ENCODE measurements at places on chromosomes 5 and 9.

DNA sequence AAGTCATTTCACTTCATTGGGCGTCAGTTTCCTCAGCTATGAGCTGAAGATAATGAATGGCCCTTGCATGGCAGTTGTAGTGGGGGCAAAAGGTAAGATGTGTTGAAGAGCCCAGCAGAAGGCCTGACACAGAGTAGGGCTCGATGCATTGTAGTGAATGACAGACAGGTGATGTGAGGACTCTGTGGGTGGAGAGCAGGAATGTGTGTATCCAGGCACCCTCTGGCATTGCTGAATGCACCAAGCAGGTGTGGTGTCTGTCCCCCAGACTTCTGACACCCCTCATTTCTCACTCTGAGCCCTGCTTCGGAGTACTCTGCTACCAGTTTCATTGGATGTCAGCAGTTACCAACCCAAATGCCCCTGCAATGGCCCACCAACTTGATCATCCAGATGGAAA lies 22.4 kb downstream of the LHX2 start:
- DNase-seq, result no peak

- DNase-seq, result no peak
These were observed 6.1 kb downstream of the CSNK1G3 start for GRCh38 chr5:123518111-123518510.

GRCh38 chr5:132807163-132807838 lies 5.8 kb upstream of the SOWAHA start:
- peak; percentile 63 for DNase-seq

GRCh38 chr5:151805414-151806223 lies 33.9 kb downstream of the G3BP1 start:
- no peak for DNase-seq

GRCh38 chr5:57299986-57300385 lies 126.1 kb downstream of the GPBP1 start:
- no peak for DNase-seq

DNA sequence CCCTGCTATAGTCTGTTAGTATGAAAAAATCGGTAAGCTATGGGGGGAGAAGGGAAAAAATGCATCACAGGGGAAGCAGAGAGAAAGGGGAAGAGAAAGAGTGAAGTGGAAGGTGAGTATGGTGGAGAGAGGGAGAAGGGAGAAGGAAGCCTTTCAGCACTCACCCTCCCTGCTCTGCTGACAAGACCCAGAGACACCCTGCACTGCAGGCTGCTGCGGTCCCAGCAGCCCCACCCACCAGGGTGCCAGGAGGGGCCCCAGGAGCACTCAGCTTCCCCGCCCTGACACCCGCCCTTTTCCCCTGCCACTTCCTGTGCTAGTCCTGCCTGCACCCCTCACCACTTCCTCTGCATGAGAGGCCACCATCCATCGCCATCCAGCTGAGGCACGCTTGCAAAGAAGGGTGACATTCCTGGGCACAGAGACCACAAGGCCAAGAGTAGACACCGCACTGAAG lies 12.7 kb downstream of the STK10 start:
- DNase-seq, result peak; percentile 96

DNA sequence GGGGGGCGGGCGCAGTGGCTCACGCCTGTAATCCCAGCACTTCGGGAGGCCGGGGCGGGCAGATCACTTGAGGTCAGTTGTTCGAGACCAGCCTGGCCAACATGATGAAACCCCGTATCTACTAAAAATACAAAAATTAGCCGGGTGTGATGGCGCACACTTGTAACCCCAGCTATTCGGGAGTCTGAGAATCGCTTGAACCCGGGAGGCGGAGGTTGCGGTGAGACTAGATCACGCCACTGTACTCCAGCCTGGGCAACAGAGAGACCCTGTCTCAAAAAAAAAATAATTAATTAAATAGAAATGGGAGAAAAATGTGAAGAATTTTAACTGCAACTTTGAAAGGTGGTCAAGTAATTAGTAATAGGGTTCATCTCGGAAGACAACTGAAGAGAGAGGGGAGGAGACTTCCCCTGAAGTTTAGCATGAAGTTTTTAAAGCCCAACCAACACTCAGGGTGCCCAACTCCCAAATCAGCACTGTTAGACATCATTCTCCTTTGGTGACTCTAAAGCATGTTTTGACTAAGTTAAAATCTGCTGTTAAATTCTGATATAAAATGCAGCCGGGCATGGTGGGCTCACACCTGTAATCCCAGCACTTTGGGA lies 1.4 kb upstream of the CSNK1A1 start:
- no peak for DNase-seq

DNA sequence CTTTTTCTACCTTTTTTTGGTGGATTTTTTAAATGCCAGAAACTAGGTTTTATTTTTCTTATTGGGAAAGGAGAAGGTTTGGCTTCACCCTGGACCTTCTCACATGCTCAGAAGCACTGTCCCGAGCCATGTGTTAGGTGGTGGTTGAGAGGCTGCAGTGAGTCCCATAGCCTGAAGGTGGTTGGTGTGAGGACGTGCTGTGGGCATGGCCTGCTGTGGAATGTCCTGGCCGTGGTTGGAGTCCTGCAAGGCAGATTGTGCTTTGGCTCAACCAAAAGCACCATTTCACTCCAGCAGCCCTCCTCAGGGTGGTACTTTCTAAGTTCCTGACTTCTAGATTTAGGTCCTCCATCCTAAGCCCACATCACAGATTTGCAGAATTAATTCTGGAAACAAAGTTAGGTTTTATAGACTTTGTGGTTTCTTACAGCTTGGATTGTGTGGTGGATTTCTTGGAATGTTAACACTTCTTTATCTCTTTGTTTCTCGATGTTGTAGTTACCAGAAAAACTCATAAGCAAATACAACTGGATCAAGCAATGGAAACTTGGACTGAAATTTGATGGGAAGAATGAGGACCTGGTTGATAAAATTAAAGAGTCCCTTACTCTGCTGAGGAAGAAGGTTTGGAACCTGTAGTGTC lies 22.6 kb downstream of the OTULIN start:
- DNase-seq, result no peak

GRCh38 chr5:34490506-34491250 lies 165.4 kb upstream of the RAI14 start:
- DNase-seq, result no peak

DNA sequence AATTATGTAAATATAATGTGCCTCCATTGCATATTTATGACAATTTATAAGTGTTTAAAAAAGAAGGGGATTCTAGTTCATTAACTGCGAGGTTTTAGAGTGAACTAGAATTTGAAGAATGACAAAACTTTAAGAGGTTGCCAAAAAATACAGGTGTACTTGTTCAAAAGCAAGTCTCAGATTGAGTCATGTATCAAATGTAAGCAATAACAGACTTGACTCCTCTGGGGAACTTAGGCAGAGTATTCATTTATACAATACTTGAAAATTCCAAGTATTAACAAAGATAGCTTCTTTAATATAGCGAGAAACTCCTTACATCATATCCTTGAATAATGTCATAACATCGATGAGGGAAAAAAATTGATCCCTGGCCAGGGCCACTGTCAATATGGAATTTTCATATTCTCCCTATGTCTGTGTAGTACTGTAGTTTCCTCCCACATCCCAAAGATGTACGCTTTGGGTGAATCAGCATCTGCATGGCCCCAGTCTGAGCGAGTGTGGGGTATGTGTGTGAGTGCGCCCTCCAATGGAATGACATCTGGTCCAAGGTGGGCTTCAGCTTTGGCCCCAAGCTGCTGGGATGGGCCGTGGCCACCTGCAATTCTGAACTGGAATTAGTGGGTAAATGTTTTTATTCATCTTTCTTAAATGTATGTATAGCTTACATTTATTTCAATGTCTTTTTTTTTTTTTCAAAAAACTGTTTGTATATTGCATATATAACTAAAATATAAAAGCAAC lies 70.1 kb downstream of the RIC1 start:
- DNase-seq, result no peak

- DNase-seq, result peak; percentile 87
These were observed 52.9 kb downstream of the COMMD10 start for GRCh38 chr5:116137544-116138378.

DNA sequence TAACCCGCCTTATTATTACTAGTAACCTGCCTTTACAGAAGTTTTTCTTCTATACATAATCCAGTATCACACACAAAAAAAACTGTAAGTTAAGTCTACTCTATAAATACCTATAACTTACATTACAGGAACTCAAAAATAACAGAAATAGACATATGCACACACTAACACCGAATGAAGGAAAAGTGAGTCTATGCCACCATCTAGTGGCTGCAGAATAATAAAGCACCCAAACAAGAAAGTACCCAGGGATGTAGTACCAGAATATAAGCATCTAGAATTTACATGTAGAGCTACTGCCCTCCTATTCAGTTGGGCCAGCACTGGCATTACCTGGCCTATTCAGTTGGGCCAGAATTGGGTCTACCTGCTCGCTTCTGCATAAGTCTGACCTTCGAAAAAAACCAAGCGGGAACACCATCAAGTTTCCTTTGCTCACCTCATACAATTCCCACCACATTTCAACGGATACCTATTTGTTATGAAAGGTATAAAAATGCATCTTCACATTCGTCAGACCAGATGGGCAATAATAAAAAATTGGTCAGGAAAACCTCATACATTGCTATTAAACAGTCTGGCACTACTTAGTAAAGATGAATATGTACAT lies 4.0 kb upstream of the NIPSNAP3A start:
- peak; percentile 87 for DNase-seq

DNA sequence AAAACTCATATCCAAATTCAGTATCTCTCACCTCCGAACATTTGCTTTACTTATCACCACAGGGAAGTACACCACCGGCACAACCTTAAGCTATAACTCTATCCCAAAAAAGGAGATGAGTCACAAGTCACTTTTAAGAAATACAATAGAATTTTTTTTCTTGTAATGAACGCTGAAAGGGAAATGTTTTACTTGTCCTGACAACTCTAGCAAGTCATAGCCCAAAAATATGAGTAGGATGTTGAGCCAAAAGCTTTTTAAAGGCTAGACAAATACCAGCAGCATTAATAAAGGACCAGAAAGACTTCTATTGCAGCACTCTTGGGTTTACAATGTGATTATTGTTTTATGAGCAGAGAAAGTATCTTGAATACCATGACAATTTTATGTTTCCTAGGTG lies 147.3 kb upstream of the FST start:
- no peak for DNase-seq
